Activated effector memory CD4-positive, alpha-beta T cell treated with Interleukin-2 at 50 U/mL for 16 hours (primary cell): ENCODE measurements at places on chromosomes 16 and 17.

DNA sequence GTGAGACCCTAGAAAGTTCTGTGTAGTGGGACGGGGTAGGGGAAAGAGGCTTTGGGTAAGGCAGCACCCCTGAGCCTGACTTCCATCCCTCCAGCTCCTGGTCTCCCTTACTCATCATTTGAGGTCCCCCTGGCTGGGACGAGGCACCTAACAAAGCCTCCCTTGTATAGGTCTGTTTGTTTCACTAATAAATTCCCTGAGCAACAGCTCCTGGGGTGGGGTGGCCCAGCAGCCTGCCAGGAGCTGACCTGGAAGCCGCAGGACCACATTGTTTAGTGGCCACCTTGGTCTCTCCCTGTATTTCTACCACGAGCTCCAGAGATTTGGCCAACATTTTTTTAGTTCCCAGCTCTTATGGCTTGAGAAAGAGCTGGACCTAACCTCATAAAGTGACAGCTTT, 7.2 kb downstream of the PRR15L start:
- DNase-seq = no peak

GRCh38 chr17:75749545-75750389, 15.2 kb downstream of the GALK1 start:
- peak; percentile 73 for DNase-seq

DNA sequence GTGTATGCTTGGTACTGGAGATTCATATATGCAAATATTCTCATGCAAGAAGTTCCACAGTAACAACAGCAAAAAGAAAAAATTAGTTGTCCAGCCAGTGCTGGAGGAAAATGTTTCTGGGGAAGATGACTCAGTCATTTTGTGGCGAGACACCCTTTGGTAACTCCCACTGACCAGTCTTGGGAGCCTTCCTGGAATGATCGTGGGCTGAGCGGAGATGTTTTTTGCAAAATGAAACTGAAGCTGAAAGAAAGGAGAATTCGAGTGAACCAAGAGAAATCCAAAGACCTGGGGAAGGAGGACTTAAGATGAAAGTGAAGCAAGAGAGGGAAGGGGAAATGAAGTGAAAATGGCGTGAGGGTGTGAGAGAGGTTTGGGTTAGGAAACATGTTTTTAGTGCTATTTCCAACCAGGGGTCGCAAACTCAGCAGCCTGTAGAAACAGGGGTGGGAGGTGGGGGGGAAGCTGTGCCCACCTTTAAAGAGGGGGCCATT, 5.2 kb downstream of the ITPRIPL2 start:
- no peak for DNase-seq

GRCh38 chr16:62088731-62089410, 52.6 kb upstream of the CDH8 start:
- DNase-seq = no peak

- DNase-seq = no peak
Measured at GRCh38 chr17:70201872-70202419, 32.6 kb downstream of the KCNJ2 start.

DNA sequence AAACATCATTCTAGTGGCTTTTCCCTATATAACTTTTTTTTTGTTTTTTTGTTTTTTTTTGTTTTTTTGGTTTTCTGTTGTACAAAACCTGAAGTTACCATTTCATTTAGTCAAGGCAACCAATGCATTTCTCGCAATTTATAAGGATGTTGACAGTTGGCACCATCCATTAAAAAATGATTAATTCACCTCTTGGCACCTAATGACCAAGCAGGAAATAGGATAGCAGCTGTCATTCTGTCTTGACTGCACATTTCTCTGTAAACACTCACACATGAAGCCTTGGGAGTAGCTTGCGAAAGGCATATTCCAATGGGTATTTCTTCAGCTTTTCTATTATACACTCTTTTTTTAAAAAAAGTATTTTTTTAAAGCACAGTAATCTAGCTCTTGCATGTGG, 77.5 kb downstream of the SYCE1L start:
- no peak for DNase-seq

DNA sequence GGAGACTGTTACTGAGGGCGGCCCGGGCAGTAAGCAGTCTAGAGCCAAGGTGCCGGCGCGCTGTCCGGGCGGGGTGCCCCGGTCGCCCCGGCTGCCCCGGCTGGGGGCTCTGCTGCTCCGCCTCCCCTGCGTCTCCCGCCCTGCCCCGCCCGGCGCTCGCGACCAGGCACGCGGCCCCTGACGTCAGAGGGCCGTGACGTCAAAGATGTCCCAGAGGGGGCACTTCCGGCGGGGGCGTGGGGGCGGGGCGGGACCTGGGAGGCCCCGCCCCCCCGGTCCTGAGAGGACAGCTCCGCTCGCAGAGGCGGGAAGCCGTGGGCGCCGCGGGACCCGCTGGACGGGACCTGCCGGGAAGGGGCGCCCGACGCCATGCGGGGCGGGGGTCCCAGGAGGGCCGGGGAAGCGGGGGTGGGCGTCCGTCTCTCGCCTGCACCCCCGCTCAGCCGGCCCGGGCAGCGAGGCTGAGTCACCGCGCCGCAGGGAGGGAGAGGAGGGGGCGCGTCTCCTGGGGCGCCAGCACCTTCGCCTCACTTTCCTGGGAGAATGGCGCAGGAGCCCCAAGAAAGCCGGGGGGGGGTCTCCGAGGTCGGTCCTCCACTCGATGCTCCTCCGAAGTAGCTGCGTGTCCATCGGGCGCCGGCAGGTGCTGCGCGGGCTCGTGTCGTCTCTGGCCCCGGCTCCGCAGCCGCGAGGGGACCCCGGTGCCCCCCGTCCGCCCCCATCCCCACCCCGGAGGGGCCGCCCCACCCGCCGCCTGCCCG, 4.4 kb upstream of the HIC1 start:
- DNase-seq = peak; percentile 48

DNA sequence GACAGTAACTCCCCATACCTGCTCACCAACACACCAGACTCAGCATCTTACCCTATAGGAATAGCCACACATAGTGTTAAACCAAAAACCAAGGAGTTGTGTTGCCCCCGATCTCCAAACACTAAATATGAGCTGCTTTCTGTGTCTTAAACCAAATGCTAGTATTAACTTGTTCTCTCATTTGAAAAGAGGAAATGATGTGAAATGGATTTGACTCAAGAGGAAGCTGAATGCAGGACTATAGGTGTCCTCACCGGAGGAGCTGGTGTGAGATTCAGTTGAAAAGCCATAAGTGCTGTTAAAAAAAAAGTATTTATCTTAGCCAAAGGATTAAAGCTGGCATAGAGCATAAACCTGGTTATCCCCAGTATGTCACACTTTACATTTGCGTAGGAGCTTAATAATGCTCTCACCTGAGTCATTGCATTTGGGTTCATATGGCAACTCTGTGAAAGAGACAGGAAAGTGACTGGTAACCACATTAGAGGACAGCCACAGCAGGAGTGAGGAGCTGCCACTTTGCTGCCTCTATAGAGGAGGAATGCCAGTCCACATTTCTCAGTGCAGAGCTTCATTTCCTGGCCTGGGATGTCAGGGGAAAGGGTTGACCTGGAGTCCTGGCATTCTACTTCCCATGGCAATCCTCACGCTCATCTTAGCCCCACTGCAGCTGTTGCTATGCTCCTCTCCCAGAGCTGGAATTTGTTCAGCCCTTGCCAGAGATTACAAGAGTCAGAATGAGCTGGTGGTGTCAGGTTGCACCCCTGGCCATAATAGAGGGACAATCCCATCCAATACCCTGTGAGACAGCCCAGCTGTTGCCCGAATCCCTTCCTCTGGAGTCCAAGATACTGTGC, 143.3 kb upstream of the ANKFN1 start:
- DNase-seq = no peak
